ENCODE measurements at places on chromosomes 5 and 9.

- DNase-seq = no peak
These were observed 13.4 kb upstream of the CCDC112 start for GRCh38 chr5:115309751-115310370.

DNA sequence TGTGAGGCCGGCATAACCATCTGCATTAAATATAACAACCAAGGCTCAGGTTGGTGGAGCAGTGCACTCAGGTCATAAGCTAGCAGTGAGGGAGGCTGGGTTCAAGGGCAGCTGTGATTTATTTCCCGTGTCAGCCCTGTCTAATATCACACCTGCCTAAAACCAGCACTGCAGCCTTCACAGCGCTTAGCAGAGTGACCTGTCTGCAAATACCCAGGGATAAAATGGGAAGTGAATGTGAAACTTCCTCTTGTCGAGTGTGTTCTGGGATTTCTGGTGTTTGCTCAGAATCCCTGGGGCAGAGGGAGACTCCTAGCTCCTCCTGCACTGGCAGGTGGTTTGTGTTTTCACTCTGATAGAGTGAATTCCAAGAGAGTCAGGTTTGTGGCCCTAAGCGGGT is 57.5 kb downstream of the ZNF510 start:
- no peak for DNase-seq

DNA sequence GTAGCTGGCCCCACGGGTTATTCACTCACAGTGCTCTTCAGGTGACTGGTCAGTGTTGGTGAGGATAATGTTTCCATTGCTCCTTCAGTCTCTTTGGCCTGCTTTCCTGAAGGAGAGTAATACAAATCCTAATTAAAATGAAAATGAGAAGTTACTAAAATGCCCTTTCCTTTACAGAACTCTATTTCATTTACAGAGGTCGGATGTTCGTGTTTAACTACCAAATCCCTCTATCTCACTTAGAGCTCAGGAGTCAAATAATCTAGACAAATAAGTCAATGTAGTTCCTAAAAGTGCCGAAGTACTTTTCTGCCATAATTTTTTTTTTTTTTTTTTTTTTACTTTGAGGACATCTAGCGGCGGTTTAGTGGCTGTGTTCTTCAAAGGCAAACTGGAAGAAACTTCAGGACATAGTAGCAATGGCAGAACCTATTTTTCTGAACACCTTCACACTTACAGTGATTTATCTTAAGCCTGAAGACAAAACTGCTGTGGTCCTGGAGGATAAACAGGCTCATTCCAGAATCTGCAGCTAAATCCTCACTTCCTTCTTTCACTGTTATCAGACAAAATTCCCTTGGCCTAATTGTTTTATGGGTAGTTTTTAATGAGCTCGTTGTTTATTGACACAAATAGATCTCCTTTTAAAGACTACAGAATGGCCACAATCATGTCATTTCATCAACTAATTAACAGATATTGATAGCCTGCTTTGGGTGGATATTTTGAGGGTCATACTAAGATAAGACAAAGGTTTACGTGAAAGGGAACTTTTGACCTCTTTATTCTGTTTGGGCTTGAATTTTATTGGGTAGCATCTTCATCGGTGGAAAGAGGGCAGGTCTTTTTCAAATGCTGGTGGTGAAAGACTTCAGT is 207.6 kb upstream of the DMRTA1 start:
- no peak for DNase-seq

DNA sequence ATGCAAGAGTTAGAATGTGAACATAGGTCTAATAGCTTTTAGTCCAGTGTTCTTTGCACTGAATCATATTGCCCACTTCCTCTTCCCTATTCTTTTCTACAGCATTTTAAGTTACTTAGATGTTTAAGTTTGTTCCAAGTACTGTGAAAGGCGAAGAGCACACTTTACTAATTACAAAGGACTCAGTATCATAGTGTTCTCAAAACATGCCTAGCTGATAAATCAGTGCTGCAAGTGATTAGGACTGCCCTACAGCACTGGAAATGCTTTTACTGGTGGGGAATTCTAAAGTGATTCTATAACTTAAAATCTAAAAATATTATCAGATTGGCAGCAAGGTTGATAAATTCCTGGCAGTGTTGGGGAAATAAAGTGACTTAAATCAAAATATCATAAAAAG is 177.9 kb upstream of the KCNN2 start:
- no peak for DNase-seq

DNA sequence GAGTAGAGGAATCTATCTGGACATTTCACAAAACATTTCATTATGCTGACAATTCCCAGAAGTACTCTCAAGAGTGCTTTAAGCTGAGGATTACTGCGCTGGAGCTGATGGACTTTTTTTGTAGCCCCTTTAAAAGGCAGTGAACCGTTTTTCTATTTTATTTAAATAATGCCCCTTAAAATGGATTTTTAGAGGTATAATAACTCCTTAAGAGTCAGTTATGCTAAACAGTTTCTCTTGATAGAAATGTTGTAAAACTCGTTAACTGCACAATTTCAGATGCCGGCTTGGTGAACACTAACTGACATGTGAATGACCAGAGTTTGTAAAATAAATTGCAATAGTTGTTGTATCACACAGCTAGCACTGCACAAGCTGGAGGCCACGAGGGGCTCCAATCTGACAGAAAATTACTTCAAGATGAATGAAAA is 174.0 kb downstream of the NR2F1-AS1 start:
- no peak for DNase-seq

DNA sequence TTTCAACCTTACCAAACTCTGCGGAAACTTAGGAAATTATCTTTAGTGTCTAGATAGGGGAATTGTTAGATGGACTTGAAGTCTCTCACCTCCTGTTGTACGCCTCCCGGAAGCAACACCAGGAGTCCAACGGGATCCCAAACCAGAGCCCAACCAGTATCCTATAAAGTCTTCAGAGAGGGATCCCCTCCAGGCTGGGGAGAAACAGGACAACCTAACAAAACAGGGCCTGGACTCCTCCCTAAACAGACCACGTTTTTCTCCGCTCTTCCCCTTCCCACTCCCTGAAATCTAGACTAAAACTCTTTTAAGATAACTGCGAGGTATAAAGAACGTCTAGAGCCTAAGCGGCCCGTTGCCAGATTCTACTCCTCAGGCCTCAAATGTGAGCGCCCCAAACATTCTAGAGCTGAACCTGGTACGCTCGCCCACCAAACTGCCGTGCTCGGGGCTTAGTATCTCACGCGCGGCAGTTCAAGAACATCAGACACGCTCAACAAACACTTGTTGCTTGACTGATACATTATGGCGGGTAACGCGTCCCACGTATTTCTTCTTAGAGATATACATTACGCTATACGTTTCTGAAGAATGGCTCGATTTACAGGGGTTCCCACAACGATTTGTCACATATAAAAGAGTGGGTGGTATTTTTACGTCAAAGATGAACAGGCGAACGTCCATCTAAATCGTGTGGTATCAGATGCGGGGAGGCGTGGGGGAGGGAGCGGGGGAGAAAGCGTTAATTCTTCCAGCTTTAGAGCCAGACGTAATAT is 663 bp upstream of the SMIM27 start:
- peak; percentile 60 for DNase-seq

- no peak for DNase-seq
These were observed 7.3 kb upstream of the LMX1B start for GRCh38 chr9:126606483-126606870.

GRCh38 chr5:14097998-14098471 is 45.1 kb upstream of the TRIO start:
- no peak for DNase-seq

- no peak for DNase-seq
These were observed 103.7 kb upstream of the MPDZ start for GRCh38 chr9:13383216-13383615.

- no peak for DNase-seq
These were observed 13.9 kb downstream of the SLC36A1 start for GRCh38 chr5:151461312-151461711.

DNA sequence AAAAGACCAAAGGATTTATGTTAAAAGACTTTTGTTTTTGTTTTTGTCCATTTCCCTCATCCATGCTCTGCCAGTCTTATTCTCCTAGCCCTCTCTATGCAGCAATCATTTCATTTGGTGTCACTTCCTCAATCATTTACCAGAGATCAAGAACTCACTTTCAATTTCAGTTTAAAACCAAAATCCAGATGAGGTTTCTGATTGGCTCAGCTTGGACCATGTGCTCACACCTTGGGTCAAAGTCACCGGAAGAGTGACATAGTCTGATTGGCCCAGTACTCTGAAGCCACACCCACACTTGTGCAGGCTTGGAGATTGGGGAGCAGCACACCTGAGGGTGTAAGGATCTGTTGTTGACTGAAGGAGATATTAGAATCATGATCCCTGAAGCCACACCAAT is 79.6 kb downstream of the TLR4 start:
- peak; percentile 17 for DNase-seq

GRCh38 chr5:28516722-28517121 is 1478.3 kb upstream of the CDH9 start:
- no peak for DNase-seq

GRCh38 chr5:97102010-97102470 is 40.4 kb downstream of the LIX1 start:
- DNase-seq = no peak

- DNase-seq = no peak
These were observed 105.3 kb downstream of the LHX2 start for GRCh38 chr9:124116683-124117363.

DNA sequence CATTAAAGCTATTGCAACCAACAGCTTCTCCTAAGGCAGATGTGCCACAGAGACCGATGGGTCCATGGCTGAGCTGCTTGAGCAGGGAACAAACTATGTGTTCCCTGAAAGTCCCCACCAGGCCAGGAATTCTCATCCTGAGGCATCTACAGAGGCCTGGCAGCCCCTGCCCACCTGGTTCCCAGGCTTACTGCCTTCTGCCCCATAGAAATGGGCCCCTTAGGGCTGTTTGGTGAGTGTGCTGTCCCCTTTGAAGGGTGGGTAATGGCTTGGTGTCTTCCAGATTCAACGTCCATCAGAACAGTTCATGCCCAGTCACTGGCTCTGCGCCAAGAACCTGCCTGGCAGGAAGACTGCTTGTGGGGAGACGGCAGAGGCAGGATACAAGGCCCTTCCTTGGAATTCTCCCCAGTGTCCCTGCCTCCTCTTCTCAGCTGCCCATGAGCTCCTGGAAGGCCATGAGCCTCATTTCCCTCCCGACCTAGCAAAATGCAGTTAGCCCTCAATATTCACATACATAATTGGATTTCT is 3.8 kb upstream of the COL27A1 start:
- no peak for DNase-seq

DNA sequence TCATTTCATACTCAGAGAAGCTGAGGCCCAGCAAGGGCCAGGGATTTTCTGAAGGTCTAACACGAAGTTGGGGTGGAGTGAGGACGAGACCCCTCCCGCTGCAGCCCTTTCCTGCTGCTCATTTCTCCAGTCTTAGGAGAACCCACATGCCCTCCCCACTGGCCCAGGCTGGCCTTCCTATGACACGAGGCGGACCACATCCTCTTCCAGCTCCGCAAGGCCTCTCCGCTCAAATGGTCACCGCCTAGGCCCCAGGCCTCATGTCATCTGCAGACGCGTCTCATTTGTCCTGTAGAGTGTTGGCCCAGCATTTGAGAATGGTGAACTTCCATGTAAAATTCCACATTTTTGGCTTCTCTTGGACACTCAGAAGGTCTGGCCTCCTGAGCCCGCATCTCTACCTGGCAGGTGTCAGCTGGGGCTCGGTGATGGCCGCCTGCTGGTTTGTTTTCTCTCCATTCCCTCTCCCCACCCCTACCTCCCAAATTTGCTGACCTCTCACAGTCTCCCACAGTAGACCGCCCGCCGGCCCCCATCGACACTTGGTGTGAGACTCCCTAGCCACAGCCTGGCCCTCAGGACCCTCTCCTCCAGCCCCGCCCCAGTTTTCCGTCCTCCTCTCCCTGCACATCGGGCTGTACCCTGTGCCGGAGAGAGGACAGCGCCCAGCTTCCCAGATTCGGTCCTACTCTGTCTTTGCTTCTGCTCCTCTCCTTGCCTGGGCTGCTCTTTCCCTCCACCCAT is 51.7 kb downstream of the ERGIC1 start:
- no peak for DNase-seq

- DNase-seq = no peak
These were observed 85.1 kb downstream of the AMBP start for GRCh38 chr9:113992994-113993393.

DNA sequence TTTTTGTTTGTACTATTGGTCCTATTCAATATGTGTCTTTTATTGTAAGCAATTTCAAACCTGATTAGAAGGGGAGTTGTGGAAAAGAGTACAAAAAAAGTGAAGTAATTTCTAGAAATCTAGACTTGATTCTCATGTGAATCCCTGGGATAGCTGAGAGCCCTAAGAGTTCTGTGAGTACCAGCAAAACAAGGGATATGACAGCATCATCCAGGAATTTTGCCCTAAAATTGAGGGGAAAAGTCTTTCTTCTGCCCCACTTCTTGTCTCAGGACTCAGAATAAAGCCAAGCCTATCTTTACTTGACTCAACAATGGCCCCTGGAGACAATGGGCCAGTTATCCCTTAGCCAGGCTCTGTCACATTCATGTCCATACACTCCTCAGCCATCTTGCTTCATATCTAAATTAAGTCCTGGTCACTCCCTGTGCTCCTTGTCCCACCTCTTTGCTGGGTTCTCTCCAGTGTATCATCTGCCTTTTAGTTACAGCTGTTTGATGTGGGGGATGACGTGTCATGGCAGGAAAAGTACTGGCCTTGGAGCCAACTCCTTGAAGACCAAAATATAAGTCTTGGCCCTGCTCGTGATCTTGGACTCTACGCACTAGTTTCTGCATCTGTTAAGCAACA is 81.2 kb downstream of the ADAMTS12 start:
- DNase-seq = no peak

GRCh38 chr9:86298873-86299272 is 16.5 kb upstream of the ISCA1 start:
- no peak for DNase-seq

DNA sequence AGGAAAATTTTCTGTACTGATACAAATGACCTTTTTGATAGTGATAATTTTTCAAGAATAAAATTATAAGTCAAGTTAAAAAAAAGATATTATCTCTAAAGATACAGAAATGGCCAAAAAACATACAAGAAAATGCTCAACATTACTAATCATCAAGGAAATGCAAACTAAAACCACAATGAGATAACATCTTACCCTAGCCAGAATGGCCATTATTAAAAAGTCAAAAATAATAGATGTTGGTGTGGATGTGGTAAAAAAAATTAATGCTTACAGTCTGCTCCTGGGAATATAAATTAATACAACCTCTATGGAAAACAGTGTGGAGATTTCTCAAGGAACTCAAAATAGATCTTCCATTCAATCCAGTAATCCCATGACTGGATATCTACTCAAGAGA is 22.9 kb upstream of the PTGER4 start:
- DNase-seq = no peak

GRCh38 chr5:32510860-32511259 is 66.3 kb upstream of the ZFR start:
- no peak for DNase-seq

Measured in stimulated activated CD4-positive, alpha-beta T cell treated with anti-CD3 and anti-CD28 coated beads, Interleukin-1b, Interleukin-23, amount 100 ng/mL, for 48 hours (primary cell).